ENCODE measurements at places on chromosomes 2 and 18.

DNA sequence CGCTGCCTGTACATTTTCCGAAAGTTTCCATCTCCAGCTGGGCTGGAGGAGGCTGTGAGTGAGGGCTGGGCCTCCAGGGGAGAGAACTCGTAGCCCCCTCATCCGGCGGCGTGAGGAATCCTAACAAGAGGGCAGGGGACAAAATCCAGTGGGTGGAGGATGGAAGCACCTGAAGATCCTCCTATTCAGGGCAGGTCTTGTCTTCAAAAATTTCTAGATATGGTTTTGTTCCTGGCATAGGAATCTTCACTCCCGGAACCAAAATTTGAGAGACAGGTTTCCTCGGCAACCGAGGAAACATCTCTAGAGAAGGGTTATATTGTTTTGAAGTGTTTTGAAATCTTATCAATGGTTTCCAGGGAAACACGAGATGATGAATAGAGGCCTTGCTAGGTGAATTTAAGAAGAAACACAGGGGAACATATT lies 136.7 kb downstream of the SH3BP4 start:
- no peak for DNase-seq

DNA sequence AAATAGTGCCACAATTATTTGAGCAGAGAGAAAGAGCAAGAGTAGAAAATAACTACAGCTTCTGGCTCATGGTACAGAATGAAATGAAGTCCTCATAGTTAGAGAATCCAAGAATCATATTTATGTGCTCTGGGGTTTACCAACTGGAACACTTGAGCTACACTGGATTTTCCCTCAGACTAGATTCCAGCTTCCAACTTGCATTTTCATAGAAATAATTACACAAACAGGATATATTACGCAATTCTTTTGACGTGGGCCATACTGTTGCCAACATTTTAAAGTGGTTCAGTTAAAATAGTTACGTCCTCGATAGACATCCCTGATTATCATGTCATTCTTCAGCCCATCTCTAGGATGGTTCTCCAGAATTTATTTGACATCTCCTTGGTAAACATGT lies 129.2 kb downstream of the ETAA1 start:
- no peak for DNase-seq

GRCh38 chr18:57475903-57476302 lies 40.7 kb downstream of the ONECUT2 start:
- no peak for DNase-seq

- DNase-seq, result no peak
These were observed 12.8 kb upstream of the SFTPB start for GRCh38 chr2:85680707-85681371.

DNA sequence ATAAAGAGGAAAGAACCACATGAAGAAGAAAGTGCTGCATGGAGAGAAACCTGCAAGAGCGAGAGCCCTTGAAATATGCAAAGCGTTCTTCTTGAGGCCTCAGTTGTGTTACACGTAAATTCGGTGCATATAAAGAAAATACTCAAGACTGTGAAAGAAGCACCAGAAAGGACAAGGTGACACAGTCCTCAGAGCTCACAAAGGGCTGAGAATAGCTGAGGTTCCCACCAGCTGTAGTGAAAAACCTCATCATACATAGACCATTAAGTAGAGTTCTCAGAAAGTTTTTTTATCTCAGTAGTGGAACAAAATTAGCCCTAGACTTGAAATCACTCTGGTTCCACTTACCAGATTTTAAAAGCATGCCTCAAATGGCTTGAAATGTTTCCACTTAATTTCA lies 980.7 kb upstream of the CRIM1 start:
- no peak for DNase-seq

DNA sequence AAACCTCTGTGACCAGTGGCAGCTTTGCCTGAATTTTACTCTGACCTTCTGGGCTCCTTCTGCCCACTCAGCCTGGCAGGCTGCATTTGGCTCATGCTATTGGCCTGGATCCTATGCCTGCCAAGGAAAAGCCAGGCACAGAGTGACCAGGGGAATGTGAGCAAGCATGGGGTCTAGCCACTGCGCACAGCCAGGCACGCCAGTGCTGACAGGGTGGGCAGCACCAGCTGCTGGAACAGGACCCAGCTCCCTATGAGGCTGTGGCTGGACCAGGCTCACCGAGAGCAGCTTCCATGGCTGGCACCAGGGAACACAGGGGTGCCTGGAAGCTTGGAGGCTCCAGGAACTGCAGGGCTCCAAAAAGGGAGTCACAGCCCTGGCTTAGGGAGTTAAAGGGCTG lies 311.5 kb upstream of the SYT4 start:
- no peak for DNase-seq

- DNase-seq, result peak; percentile 20
These were observed 60.1 kb upstream of the GLI2 start for GRCh38 chr2:120675460-120676130.

- no peak for DNase-seq
These were observed 68.7 kb downstream of the MYL12B start for GRCh38 chr18:3330622-3331021.

DNA sequence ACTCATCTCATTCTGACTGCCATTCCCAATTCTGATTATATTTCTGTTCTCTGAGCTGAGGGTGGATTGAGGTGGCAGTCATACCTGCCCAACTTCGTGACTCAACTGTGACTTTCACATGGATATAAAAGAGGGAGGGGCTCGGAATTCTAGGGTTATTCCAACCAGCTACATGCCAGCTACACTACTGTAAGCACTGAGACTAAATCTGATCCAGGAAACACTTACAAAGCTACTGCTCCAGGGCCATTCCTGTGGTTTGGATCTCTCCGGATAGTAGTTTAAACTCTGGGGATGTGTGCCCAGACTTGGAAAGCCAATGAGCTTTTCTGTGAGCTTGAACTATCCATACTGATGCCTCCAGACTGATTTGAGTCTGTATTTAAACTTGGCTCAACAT lies 7.9 kb downstream of the MAP2 start:
- DNase-seq, result no peak

GRCh38 chr2:36371928-36372391 lies 16.4 kb downstream of the CRIM1 start:
- no peak for DNase-seq

DNA sequence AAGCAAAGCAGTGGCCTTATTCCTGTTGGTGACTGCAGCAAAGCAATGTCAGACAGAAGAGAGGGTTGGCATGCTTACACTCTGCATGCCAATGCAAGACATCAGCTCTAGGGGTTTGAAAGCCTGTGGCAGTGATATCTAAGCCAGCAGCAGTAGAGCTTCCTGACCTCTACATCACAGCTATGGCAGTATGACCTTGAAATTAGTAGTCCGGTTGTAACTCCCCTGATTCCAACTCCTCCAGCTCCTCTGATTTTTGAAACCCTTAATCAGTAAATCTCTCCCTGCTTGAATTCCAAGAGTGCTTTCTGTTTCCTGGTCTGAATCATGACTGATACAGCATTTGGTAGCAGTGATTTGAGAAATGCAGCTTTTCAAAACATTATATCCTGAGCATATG lies 60.0 kb upstream of the LRP1B start:
- DNase-seq, result no peak

DNA sequence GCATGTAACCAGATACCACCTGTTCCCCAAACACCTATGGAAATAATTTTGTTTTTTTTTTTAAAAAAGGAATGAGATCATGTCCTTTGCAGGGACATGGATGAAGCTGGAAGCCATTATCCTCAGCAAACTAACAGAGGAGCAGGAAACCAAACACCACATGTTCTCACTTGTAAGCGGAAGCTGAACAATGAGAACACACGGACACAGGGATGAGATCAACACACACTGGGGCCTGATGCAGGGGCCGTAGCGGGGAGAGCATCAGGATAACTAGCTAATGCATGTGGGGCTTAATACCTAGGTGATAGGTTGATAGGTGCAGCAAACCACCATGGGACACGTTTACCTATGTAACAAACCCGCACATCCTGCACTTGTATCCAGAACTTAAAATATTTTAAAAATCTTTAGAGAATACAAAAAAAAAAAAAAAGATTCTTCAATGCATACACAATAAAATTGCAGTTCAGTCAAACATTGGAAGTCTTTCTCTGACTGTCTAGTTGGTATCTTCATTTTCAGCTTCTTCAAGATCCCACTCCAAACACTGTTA lies 11.6 kb upstream of the CASP10 start:
- no peak for DNase-seq

GRCh38 chr2:27739058-27739373 lies 32.5 kb upstream of the MRPL33 start:
- DNase-seq, result no peak
